ENCODE measurements at places on chromosomes 6 and 20.

GRCh38 chr6:31634969-31635575, 14.6 kb downstream of the PRRC2A start:
- no peak for DNase-seq

GRCh38 chr6:44590471-44590870, 203.0 kb downstream of the CDC5L start:
- DNase-seq: no peak

- no peak for DNase-seq
Measured at GRCh38 chr6:25176466-25176865, 102.7 kb upstream of the CARMIL1 start.

DNA sequence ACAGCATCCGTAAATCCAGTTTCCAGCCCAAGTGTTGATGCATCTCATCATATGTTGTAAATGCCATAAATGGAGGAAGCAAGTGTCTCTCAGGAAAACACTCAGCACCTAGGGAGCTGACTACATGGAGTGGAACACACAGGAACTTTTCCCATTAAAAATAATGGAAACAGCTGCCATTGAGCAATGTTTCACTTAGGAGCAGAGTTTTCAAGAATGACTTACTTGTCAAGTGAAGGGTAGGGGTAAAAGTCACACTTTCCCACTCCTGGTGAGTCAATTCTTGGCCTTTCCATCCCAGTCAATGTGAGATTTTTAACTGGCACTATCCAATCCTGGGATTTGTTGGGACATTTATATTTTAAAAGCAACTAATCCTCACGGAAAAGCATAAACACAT, 119.4 kb upstream of the ASF1A start:
- DNase-seq: no peak

DNA sequence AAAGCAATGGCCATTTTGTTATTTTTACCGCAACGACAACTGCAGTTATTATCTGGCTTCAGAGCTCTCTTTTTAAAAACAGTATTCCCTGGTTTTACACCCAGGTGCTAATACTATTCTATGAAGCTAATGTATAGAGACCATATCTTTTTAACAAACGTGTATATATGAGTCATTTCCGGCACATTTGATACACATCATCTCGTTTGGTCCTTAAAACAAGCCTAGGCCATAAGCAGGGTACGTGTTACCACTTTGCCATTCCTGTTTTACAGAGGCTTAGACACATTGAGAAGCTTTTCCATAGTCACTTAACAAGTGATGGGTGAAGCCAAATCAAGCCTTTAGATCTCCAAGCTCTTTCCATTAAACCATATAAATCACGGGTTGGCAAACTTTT, 5.5 kb downstream of the TRAF3IP2 start:
- no peak for DNase-seq

DNA sequence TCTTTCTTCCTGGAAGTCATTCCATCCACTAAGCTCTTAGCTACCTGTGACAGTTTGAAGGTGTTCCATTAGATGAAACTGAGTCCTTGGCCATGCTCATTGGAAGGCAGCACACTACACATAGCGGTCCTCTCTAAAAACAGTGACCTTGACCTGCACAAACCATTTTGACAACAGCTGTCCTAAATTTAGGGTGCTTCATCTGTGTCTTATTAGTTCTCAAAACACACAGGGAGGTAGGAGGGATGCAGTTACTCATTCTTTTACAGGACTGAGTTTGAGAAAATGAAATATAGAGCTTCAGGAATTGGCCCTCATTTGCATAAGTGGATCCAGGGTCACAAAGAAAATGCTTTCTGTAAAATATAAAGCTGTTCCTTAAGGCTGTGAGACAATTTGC, 20.4 kb upstream of the MAP3K4 start:
- no peak for DNase-seq

- no peak for DNase-seq
Measured at GRCh38 chr20:44247586-44248409, 690 bp downstream of the GDAP1L1 start.

GRCh38 chr20:18705910-18706309, 107.7 kb upstream of the SCP2D1 start:
- peak; percentile 29 for DNase-seq

DNA sequence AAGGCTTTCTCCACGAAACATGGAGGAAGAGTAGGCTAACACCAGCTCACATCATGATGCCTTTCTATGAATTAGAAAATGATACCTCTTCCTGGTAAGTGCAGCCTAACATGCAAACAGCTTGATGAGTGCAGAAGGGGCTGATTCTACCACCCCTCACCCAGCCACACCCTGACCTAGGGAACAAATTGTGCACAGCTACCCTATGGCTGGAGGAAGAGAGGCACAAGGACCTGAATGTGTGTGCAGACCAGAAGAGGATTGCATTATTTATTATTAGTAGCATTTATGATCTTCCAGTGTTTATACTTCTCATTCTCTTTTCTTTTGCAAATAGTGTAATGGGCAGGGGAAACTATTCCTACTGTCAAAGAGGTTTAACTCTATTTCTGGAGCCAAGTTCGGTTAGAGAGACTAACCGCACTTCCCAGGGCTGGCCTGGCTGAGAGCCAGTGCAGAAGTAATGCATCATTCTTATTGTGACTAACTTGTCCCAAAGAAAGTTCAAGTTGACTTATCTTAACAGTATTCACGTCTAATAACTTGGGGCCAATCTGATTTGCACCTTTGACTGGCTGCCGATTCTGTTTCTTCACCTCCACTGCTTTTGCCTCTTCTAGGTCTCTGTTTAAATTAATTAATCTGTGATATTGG, 237.5 kb downstream of the CD83 start:
- DNase-seq: peak; percentile 9

DNA sequence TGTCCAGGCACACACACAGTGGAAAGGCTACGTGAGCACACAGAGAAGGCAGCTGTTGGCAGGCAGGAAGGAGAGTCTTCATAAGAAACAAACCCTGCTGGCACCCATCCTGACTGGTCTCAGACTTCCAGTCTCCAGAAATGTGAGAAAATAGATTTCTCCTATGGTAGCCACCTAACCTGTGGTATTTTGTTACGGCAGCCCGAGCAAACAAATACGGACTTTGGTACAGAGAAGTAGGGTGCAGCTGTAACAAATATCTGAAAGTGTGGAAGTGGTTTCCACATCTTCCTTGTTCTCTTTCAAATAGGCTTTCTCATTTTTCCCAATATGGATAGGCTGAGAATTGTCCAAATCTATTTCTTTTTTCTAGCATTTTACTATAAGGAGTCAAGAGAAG, 94.6 kb downstream of the ADGB start:
- DNase-seq: no peak
